ENCODE measurements at places on chromosomes 2 and 18.

DNA sequence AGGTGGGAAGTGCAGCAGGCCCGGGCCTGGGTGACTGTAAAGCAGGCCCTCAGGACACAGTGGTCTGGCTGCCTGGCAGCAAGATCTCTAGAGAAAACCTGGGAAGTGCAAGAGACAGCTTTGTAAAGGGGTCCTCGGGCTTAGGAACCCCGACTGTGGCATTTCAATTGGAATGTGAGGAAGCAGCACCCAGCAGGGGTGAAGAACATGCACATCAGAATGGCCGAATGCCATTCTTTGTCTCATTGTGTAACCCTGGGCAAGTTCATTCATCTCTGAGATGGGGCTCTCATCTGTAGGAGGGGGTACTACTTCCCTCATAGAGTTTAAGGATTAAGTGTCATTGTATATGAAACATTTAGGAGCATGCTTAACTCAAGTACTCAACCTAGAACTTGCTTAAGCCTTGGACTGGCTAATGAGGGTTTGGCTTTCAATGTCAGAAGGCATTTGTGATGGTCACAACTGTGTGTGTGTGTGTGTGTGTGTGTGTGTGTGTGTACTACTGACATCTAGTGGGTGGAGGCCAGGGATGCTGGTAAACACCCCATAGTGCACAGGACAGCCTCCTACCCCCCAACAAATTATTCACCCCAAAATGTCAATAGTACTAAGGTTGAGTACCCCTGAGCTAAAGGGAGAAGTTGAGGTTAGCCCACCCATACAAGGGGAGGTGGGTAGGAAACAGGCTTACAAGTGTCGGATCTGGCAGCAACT, 29.3 kb downstream of the MEX3C start:
- no peak for DNase-seq

- no peak for DNase-seq
Observed at GRCh38 chr2:233336541-233336940, 17.8 kb upstream of the DGKD start.

DNA sequence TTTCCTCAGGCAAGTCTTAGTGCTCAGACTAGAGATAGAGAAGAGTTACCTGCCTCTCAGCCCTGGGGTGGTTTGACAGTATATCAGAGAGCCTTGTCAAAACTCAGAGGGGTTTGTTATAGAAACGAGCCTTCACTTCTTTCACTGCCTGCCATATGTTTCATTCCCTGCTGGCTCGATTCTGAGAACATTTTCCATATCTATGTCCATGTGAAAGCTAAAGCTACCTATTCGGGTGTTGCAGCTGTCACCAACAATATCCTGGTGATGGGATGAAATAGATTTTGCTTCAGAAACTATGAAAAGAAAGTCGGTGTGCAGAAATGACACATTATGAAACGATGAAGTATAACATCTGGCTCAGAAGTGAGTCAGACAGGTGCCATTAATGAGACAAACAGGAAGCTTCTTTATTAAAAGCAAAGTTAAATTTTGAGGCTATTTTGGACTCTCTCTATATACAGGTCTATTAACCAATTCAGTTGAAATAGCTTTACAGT, 56.1 kb upstream of the TANK start:
- DNase-seq: no peak

DNA sequence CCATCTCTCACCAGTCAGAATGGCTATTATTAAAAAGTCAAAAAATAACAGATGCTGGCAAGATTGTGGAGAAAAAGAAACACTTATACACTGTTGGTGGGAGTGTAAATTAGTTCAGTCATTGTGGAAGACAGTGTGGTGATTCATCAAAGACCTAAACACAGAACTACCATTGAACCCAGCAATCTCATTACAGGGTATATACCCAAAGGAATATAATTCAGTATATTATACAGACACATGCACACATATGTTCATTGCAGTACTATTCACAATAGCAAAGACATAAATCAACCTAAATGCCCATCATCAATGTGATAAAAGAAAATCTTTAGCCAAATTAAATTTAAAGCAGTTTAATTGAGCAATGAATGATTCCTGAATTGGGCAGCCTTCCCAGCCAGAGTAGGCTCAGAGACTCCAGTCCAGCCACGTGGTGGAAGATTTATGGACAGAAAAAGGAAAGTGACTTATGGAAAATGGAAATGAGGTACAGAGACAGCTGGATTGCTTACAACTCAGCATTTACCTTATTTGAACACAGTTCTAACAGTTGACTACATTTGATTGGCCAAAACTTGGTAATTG, 377.1 kb upstream of the SLC39A10 start:
- DNase-seq: no peak

GRCh38 chr2:160703648-160704585, 210.3 kb upstream of the RBMS1 start:
- no peak for DNase-seq

DNA sequence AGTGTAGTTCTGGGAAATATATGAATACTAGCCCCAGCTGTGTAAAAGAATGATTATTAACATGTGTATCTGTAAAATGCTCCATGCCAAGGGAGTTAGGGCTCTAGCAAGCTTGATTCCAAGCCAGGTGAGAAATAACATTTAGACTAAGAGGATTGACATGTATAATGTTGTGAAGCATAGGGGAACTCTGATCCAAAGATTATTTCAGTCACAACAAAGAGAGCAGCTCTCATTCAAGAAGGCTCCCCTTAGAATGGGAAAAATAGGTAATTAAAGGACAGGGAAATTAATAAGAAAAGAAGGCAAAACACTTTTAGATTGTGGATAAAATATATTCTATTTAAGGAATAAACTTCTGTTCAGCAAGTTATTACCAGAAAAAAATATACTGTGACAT, 347.3 kb upstream of the CDH7 start:
- no peak for DNase-seq

- no peak for DNase-seq
Observed at GRCh38 chr18:50665519-50665918, 105.6 kb downstream of the MAPK4 start.

DNA sequence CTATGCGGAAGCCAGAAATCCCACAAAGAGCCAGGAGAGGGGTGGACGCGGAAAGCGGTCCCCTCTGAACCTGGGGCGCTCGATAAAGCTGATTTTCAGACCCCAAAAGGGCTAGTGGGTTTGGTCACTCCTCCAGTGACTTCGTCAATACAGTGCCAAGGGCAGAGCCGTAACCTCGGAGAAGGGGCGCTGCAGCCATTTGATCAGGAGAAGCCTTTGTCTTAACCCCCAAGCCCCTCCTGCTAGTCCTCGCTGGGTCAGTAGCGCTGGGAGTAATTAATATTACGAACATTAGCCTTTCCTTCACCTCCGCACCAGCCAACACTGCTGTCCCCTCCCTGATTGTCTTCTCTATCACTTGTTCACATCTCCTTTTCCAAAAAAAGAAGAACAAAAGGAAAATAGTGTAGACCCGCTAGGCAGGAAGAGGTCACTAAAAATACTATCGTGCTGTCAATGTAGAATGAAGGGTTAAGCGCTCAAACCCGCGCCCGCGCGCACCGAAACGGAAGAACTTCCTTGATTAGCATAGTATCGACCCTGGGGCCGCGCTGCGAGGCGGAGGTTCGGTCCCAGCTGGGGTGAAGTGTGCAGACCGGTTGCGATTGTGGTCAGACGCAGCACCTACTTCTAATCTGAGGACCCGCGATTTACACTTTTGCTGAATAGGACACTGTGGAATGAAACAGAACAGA, 63.2 kb upstream of the MAPRE2 start:
- peak; percentile 14 for DNase-seq

DNA sequence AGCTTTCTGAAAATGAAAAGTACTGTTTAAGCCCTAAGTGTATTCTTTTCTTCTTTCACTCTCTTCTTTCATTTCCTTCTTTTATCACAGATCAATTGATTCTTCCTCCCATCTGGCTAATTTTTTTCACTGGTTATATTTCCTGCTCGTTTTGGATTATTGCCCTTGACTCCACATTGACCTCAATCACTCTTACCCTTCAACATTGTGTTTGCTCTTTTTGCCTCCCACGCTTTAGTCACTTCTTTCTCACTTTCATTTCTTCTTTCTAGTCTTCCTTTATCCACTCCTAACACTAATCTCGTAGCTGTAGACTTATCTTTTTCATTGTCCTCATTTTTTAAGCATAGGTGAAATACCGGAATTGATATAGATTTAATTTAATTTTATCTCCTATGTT, 320.3 kb upstream of the VRK2 start:
- DNase-seq: no peak

- DNase-seq: no peak
Observed at GRCh38 chr18:35368595-35368994, 8.5 kb downstream of the ZNF396 start.

DNA sequence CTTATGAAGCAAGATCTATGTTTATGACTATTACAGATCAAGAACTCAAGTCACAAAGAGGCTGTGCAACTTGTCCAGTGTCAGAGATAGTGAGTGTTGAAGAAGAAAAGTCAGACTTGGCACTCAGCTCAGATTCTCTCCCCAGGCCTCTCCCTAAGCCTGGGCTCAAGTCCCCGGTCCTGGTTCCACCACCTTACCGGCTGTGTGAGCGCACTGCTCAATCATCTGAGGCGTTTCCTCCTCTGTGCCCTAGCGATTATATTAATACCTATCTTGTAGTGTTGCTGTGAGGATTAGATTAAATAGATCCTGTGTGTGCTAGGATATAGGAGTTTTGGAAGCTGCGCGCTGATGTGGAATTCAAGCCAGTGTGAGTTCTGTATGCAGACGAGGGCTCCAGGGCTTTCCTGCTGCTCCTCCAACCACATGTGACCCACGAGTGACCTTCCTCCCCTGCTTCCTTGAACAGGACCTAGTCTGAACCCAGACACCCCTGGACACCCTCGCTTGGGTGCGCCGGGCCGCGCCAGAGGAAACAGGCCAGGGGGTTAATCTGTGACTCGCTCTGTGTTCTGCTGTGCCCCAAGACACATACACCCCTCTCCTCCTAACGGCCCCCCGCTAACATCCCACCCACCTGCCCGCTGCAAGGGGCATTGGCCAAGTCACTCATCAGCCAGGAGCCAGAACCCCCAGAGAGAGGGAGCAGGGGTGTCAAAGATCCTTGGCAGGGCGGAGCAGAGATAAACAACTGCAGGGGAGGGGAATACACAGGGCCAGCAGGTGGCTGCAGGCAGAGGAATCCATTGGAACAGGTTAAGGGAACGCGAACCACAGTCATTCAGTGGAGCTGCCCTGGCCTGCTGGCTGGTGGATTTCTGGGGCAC, 38.3 kb downstream of the TNS1 start:
- DNase-seq: no peak

DNA sequence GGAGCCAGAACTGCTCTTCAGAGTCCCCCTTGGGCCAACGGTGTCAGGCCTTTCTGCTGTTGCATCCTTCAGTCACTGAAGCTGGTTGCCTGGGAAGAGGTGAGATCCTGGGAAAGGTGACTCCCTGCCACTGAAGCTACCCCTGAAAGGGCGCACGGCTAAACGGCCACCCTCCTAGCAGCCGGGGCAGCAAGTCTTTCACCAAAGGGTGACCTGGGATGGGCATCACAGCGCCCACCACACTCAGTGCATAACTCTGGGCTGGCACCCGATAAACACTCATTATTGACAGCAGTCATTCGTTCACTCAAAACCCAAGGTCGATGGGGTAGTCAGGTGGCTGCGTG, 26.5 kb upstream of the FOSL2 start:
- no peak for DNase-seq

- DNase-seq: no peak
Observed at GRCh38 chr2:136323935-136324334, 206.0 kb upstream of the CXCR4 start.

GRCh38 chr2:189533288-189534035, 47.1 kb downstream of the SLC40A1 start:
- DNase-seq: no peak

GRCh38 chr18:9285604-9286003, 49.0 kb upstream of the TWSG1 start:
- no peak for DNase-seq

DNA sequence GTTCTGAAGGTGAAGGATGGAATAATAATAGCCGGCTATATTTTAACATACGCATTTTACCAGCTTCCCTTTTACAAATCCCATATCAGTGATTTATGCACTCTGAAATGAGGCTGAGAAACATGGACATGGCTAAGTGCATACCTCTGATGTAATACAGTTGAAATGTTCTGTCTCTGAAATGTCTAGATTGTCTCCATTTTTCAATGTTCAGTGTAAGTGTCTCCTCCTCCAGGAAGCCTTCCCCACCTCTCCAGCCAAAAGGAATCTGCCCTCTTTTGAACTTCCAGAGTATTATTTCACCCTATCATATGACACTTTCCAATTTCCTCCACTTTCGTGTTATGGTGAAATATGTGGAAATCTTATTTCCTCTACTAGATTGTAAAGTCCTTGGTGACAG, 29.5 kb upstream of the ME2 start:
- DNase-seq: no peak

- DNase-seq: no peak
Observed at GRCh38 chr2:227125506-227125905, 38.5 kb downstream of the COL4A4 start.

GRCh38 chr18:3935305-3935704, 485.3 kb downstream of the TGIF1 start:
- no peak for DNase-seq

- no peak for DNase-seq
Observed at GRCh38 chr18:68627812-68628211, 87.1 kb downstream of the TMX3 start.

GRCh38 chr2:18169893-18170175, 291.4 kb downstream of the KCNS3 start:
- no peak for DNase-seq

- no peak for DNase-seq
Observed at GRCh38 chr2:112949456-112949855, 28.4 kb upstream of the IL36G start.
